ENCODE measurements at places on chromosomes 11 and 22.

DNA sequence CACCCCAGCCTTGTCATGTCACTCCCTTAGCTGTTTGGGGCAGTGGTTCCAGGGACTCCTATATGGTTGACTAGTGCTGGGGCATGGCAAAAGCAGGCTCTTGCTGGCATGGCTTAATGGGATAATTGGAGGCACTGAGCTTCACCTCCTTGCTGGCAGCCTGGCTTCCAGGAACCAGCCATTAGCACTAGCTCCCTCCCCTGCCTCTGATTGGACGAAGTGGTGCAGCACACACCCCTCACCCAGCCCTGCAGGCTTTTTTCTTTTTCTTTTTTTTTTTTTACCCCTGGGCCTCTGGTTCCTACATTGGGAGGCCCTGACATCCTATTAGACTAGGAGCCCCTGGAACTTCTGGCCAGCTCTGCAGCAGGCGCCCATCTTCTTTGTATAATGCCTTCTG, 18.6 kb downstream of the PHLDB1 start:
- DNase-seq, result no peak

DNA sequence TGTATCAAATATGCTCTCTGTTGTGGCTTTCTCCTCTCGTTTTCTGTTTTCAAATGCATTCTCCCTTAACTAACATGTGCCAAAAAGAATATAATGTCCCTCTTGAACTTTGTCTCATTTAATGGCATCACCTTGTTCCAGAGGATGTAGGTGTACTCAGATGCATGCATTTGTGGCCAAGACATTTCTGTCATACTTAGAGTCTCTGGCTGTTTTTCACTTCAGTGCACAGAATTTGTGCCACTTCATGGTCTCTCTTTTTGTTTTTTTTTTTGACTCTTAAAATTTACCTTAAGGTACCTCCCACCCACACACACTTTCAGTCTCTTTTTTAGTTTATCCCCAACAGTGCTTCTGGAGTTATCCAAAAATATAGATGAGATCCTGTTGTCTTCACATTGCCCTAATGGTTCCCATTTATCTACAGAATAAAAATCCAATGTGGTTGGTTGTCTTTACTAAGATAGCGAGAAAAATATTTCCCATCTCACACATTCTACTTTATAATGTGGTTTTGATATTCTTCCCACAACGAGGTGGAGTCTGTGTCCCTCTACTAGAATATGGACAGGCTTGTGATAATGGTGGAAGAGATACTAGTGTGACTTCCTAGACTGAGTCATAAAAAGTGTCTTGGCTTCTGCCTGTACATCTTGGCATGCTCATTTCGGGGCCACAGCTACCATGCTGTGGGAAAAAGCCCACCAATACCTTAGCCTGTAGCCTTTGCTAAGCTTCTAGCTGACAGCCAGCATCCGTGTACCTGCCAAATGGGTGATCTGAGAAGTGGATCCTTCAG, 125.8 kb downstream of the DDX10 start:
- DNase-seq, result no peak

- DNase-seq, result no peak
These were observed 2.2 kb downstream of the SRRD start for GRCh38 chr22:26485806-26486390.

- DNase-seq, result no peak
These were observed 111.9 kb downstream of the ZBTB16 start for GRCh38 chr11:114171257-114172054.

GRCh38 chr11:128919216-128919615, 23.5 kb downstream of the TP53AIP1 start:
- DNase-seq, result no peak

DNA sequence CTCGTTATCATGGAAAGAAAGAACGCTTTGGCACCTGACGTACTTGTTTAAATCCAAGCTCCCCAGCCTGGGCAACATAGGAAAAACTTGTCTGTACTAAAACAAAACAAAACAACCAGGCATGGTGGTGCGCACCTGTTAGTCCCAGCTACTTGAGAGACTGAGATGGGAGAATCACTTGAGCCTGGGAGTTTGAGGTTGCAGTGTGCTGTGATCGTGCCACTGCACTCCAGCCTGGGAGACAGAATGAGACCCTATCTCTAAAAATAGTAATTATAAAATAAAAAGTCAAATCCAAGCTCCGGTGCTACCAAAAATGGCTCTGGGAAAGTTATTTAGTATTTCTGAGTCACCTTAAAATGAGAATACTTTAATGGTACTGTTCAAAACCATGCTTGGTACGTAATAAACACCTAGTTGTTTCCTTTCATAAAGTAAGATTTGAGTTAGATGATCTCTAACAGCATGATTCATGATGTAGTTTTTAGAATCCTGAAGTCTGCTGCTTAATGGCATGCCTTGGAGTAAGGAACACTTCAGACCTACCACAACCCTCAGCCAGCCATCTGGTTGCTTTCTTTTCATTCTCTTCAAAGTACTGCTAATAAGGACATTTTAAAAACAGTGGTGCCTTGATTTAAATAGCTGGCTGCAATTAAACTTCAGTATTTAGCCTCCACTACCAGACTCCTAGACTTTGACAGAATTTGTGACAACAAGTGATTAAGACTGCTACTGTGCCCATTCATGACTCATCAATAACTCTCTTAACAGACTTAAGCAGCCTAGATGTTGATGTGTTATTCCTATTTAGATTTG, 8.4 kb downstream of the PPME1 start:
- DNase-seq, result no peak

GRCh38 chr11:58905721-58906547, 33.4 kb upstream of the GLYATL1 start:
- DNase-seq, result no peak

- DNase-seq, result no peak
These were observed 87.8 kb upstream of the CRYBB3 start for GRCh38 chr22:25111579-25112517.

DNA sequence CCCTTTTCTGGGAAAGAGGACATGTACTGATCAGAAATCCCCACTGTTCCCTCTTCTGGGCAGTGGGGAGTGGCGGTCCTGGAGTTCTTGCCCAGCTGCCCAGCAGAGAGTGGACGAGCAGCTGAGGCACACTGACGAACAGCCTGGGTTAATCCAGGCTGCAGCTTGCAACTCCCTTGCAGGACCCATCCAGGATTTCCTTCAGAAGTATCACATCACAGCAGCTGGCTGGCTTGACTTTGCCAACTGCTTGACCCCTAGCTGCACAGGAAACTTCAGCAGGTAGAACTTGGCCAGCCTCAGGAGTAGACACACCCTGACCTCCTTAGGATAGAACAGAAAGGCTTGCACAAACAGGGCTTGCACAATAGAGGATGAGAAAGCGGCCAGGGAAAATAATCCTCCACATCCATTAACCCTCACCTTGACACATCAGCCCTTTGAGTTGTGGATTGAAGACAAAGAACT, 27.9 kb upstream of the FZD4 start:
- DNase-seq, result no peak

DNA sequence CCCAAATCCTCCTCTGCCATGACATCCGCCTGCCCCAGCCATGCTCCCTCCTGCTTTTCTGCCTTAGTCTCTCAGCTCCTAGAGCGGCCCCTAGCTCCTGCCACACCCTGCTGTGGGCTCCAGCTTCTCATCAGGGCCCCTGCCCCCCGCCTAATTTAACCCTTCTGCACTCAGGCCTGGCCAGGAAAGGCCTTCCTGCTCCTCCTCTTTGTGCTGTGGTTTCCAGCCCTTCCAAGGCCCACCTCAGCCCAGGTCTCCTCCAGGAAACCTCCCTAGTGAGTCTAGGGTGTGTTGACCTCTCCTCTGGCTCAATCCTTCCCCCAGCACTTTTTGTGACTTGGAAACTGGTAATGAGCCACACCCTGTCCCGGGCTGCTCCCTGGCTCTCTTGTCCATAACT, 11.3 kb downstream of the PTPN5 start:
- DNase-seq, result no peak

DNA sequence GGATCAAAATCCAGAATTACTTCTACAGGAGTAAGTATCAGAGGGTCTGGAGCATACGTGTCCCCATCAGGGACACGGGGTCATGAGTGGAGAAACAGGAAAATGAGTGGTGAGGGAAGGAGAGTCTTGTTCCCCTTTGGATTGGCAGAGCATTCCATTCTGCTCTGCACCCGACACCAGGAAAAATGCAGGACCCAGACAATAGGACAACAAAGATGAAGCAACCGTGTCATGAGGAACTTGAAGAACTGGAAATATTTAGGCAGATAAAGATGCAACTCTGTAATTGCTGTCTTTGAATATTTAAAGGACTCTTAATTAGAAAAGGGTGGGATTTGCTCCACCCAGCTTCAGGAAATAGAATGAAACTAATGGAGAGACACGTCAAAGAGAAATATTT, 89.0 kb upstream of the BLID start:
- DNase-seq, result no peak

- no peak for DNase-seq
These were observed 964.4 kb downstream of the NTM start for GRCh38 chr11:132334769-132335280.

DNA sequence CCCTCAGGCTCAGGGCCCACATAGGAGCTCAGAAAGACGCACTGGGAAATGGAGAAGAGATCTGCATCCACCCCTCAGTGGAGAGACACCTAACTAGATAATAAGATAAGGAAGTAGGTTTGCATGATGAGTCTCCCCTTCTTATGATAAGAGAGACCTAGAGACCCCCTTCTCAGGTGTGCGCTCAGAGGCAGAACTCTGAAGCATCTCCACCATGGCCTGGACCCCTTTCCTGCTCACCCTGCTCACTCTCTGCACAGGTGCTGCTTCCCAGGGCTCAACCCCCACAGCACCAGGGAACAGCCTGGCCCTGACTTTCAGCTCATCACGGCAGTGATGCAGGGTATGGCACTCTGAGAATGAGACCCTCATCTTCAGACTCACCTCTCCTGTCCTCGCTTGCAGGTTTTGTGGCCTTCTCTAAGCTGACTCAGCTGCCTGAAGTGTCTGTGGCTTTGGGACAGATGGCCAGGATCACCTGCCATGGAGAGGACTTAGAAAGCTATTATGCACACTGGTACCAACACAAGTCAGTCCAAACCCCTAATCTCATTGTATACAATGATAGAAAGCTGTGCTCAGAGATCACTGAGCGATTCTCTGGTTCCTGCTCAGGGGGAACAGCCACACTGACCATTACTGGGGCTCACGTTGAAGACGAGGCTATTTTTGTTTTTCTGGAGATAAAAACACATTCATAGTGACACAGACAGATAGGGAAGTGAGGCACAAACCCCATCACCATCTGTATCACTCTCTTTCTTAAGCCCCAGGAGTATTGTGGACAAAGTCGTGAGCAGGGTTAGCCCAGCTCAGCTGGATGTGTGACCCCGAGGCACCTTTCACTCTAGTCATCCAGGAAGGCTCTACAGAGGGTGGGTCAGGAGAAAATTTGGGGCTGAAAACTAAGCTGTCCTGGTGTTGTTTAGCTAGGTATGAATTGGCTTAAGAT, 29.7 kb upstream of the IGLL5 start:
- DNase-seq, result no peak

DNA sequence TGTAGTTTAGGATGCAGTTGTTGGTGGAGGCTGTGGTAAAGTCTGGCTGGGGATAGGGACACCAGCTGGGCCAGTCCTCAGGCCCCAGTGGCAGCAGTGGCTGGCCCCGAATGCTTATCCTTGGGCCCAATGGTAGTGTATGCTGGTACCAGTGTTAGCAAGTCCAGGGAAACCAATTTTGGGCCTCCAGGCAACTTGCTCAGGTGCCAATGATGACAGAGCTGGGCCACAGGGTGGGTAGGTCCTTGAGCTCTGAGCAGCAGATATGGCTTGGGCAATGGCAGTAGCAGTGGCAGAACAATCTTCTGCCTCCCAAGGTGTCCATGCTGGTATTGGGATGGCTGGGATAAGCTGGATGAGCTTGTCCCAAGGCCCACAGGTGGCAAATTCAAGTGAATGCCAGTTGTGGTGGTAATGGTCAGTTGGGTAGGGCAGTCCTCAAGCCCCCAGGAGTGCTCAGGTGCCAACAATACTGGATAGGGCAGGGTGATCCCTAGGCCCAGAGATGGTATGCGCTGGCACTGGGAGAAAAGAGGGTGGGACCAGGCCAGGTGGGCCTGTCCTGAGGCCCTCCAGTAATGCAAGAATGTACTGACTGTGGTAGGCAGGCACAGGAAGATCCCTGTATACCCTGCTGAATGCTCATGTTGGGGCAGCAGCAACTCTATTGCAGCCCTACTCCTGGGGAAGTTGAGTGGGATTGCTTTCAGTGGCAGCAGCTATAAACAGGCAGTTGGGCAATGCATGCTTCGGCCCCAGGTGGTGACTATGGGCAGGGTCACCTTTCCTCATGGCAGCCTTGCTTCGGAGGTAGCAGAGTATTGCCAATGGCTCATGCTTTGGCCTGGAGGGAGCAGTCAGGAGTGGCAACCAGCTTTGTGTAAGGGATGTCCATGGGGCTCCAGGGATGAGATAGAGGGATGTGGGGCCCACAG, 54.7 kb downstream of the KCNQ1OT1 start:
- DNase-seq, result no peak

- DNase-seq, result no peak
These were observed 7.7 kb upstream of the APLP2 start for GRCh38 chr11:130062026-130062425.

GRCh38 chr11:46655631-46656030, 38.3 kb downstream of the ATG13 start:
- no peak for DNase-seq

DNA sequence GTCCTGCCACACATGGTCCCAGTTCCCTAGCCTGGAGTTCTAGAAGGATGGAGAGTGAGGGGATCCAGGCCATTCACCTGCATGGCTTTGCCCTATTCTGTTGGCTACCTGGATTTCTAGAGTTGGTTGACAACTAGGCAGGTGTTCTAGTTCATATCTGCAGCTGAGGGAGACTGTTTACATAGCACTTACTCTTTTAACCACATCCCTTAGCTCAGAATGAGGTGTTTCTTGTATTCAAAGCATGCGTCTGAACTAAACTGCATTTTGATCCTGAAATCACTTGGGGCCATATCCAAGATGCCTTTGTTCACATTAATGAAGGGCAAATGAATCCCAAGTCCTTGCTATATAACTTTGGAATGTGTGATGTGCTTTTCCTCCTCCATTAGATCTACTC, 60.9 kb downstream of the SYT13 start:
- no peak for DNase-seq

GRCh38 chr11:23903044-23903704, 593.7 kb upstream of the LUZP2 start:
- DNase-seq, result no peak

GRCh38 chr11:101429703-101430540, 153.9 kb downstream of the TRPC6 start:
- DNase-seq, result no peak

DNA sequence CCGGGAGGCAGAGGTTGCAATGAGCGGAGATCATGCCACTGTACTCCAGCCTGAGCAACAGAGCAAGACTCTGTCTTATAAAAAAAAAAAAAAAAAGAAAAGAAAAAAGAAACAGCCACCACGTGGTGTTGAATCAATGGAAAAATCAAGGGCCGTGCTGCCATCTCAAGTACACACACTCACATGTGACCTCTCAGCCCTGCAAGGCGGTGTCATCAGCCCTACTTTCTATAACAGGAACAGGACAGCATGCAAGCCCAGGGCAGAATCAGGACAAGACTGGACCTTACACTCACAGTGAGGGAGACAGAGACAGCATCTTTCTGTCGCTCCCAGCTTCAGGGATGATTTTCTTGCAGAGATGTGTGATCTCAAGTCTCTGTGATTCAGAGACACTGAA, 179.6 kb downstream of the MPPED1 start:
- no peak for DNase-seq

- no peak for DNase-seq
These were observed at the start of gene IRAG1 for GRCh38 chr11:10693509-10694081. TSS of gene IRAG1 (minus strand) at chr11:10693755. CDS start at chr11:10693602, 153 bp downstream.

GRCh38 chr11:97019305-97019704, 629.5 kb downstream of the JRKL start:
- no peak for DNase-seq

GRCh38 chr11:66159324-66159984, 89.4 kb downstream of the PACS1 start:
- DNase-seq, result no peak

All from central memory CD8-positive, alpha-beta T cell (primary cell).